ENCODE measurements at places on chromosomes 4 and X.

DNA sequence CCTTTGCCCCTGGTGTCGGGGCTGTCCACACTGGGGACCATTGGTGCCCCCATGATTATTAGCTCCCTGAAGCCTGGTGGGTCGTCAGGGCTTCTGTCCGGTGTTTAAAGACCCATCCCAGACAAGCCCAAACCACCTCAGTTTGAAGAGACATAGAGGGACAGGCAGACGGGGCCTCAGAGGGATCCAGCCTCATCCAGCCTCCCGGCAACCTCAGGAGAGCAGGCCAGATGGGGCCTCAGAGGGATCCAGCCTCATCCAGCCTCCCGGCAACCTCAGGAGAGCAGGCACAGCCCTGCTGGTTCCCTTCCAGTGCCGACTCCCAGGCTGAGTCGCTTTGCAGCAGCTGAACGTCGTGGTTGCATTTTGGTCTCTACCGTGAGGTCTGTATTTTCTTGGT lies 32.1 kb downstream of the PIGG start:
- no peak for DNase-seq

DNA sequence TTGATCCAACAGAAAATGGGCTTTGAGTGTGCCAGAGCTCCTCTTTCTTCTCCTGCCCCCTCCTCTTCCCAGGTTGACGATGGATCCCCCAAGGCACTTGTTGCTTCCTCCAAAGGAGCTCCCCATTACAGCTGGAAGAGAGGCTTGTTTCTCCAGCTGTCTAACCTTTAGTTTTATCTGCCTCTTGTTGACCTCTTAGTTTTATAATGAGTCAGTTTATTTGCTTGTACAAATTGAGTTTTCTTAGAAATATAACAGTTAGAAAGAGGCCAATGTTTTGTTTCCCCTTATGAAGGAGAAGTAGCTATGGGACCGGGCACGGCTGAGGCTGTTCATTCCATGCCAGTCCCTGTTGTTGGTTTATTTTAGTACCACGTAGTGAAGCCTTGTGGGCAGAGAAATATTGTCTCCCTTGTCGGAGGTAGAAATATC lies 158.2 kb downstream of the SPRY1 start:
- DNase-seq: no peak

GRCh38 chrX:95029571-95029970 lies 1355.6 kb downstream of the FAM133A start:
- DNase-seq: no peak

DNA sequence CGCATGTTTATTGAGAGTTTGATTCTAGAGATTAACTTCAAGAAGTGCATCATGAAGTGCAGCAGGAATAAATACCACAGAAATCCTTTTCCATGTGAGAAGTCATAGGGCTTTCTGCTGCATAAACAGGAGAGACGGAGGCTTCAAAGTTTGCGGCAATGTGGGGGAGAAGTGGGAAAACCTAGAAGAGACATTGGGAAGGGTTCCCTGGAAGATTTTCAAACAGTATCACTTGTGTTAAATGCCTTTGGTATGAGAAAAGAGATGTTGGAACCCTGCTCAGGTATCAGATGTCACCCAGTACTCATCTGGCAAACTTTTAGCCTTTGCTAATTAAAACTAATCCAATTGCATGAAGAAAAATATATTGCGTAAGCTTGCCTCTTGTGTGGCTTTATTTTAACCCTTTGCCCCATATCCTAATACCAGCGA lies 15.4 kb downstream of the NHS start:
- peak; percentile 29 for DNase-seq

DNA sequence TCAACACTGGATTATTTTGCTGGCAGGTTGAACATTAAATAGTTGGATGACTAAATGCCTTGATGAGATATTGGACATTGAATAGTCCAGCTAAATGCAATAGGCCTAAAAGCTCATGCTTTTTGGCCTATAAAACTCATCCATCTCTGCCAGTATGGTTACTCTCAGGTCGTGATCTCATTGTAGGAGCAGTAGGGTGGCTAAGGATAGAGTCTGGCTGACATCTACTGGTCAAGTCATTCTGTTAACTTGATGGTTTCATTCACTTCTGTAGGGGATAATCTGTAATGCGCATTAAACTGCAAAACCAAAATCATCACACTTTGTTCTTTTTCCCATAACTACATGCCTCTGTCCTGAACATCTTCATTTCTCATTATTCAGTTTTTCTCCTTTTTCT lies 227.0 kb downstream of the DKK2 start:
- peak; percentile 75 for DNase-seq
